ENCODE measurements at places on chromosomes 2 and 18.

DNA sequence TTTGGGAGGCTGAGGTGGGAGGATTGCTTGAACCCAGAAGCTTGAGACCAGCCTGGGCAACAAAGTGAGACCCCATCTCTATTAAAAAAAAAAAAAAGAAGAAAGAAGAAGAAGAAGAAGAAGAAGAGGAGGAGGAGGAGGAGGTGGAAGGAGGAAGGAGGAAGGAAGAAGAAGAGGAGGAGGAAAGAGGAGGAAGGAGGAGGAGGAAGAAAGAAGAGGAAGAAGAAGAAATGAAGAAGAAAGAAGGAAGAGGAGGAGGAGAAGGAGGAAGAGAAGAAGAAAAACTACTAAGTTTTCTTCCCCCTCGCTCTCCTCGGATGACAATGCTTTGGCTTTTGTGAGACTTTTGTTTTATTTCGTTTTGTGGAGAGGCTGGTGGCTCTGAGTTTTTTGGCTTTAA lies 30.1 kb upstream of the EFHD1 start:
- DNase-seq: no peak

DNA sequence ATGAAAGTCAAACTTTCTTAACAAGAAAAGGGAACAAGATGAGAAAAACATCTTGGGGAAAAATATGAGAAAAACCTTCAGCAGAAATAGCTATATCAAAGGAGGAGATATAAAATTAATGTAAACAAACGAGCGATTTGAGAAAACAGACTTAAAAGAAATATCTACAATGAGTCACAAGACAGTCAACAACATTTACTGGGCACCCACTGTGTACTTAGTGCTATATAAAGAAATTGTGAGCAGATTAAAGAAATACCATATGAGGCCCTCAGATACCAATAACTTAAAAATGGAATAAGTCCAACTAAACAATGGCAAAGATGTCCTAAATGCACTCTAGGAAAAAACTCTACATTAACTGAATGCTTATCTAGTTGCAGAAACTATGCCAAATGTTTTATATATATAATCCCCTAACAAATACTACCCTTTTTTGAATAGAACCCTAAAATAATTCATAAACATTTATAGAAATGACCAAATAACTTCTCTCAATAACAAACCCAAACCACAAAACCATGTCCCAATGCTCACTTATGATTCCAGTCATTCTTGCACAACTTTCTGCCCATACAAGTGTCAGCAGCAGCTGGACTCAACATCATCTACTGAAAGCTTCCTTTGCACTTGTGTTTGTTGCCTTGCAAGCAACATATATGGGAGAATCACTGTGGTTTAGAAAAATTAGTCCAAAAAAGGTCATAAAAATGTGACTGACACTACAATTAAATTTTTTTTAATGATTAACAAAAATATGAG lies 83.5 kb downstream of the COBLL1 start:
- no peak for DNase-seq

- no peak for DNase-seq
Observed at GRCh38 chr2:66105066-66105753, 329.7 kb upstream of the MEIS1 start.

GRCh38 chr2:2702385-2702784 lies 371.3 kb upstream of the MYT1L start:
- DNase-seq: no peak

DNA sequence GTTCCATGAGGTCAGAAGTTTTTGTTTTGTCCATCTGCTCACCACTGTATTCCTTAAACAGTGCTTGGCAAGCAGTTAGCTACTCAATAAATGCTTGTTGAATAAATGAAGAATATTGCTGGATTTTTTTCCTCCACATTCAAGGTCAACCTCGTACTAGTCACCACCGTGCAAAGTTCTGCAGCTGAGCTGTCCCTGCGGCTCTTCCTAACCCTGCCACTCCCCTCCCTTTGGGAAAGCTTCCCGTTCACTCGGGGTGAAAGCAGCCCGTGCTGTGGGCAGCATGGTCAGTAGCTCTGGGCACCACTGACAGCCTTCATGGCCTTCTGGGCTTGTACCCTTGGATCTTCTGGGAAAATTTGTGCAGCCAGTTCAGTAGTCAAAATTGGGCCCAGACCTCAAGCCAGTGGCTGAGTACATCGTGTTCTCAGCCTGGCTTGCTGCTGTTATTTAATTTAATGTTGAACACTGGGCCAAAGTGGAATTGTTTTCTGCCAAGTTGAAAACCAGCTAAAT lies 469.3 kb upstream of the RAB12 start:
- no peak for DNase-seq

DNA sequence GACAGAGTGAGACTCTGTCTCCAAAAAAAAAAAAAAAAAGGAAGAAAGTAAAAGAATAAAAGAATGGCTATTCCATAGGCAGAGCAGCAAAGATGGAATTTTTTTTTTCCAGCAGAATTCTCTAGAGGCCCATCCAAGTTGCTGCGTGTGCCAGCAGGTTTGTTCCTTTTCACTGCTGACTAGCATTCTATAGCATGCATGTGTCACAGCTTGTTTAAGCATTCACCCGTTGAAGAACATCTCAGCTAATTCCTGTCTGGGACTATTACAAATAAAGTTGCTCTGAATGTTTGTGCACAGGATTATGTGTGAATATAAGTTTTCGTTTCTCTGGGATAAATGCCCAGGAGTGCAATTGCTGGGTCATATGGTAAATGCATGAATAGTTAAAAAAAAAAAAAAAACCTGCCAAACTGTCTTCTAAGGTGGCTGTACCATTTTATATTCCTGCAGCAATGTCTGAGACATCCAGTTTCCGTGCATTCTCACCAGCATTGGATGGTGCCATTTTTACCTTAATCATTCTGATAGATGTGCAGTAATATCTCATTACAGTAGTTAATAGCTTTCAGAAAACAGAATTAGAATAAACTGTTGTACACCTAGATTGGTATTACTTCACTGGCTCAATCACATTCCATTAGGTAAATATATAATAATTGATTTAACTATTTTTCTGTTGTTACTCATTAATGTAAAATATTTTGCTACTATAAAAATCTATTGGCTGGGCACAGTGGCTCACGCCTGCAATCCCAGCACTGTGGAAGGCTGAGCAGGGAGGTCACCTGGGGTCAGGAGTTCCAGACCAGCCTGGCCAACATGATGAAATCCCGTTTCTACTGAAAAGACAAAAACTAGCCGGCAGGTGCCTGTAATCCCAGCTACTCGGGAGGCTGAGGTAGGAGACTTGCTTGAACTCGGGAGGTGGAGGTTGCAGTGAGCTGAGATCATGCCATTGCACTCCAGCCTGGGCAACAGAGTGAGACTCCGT lies 47.5 kb upstream of the ASAP2 start:
- DNase-seq: no peak

- no peak for DNase-seq
Observed at GRCh38 chr2:21288739-21289520, 165.2 kb downstream of the TDRD15 start.

- DNase-seq: no peak
Observed at GRCh38 chr18:24346254-24346653, 51.4 kb downstream of the OSBPL1A start.

DNA sequence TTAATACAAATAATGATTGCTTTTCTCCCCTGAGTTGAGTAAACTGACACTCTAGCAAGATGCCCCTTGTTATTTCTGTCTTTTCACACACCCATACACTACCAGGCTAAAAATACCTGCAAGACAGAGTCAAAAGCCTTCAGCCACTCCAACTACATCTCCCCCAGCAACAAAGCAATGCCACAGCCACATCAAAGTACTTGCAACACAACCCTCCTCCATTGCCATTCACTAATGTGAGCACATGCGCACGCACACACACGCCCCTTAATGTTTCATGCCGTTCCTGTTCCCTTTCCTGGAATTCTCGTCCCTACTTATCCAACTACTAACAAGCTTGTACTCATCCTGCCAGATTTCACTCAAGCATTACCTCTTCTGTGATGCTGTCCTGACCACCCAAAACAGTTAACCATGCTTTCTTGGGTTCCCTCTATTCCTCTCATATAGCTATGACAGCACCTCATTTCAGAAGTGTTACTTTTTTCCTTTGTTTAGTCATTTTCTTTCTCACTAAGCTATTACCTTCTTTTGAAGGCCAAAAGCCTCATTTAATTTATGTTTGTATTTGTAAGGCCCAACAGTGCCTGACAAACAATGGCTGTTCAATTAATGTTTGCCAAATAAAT lies 29.6 kb downstream of the SLC25A12 start:
- no peak for DNase-seq

GRCh38 chr2:117960231-117960630 lies 53.6 kb downstream of the CCDC93 start:
- DNase-seq: no peak

DNA sequence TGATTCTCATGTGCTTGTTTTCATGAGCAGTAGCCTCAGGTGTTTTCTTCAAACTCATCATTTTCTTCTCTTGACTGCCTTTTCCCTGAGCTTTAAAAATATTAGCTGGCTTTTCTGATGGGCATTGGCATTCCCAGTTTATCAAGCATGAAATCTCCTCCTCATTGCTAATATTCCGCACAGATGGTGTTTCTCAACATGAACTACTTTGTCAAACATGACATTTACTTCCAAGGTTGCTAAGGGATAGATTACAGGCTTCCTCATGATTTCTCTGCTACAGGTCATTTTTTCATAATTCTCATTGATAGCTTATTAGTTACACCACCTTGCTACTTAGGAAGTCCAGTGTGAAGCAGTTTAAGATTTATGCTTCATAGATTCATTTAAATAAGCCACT lies 1116.9 kb upstream of the CNTNAP5 start:
- no peak for DNase-seq

- no peak for DNase-seq
Observed at GRCh38 chr2:207394812-207395534, 134.8 kb upstream of the CREB1 start.

- no peak for DNase-seq
Observed at GRCh38 chr18:29309366-29309765, 1132.4 kb upstream of the CDH2 start.

DNA sequence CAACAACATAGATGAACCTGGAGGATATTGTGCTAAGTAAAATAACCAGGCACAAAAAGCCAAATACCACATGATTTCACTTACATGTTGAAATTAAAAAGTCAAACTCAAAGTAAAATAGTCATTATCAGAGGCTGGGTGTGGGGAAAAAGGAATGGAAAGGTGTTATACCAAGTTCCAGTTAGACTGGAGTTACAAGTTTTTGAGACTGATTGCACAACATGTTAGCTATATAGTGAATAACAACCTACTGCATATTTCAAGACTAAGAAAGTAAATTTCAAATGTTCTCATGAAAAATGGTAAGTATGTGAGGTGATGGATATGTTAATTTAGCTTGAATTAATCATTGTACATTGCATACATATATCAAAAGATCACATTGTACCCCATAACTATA lies 116.8 kb upstream of the HNMT start:
- DNase-seq: no peak

- no peak for DNase-seq
Observed at GRCh38 chr2:151357359-151357758, at the start of gene TNFAIP6. TNFAIP6 (plus strand) TSS chr2:151357592; CDS start chr2:151357667, 75 bp downstream.

GRCh38 chr2:226728996-226729395 lies 70.6 kb downstream of the IRS1 start:
- no peak for DNase-seq

GRCh38 chr2:172247203-172247602 lies 144.5 kb upstream of the DLX2 start:
- DNase-seq: no peak

DNA sequence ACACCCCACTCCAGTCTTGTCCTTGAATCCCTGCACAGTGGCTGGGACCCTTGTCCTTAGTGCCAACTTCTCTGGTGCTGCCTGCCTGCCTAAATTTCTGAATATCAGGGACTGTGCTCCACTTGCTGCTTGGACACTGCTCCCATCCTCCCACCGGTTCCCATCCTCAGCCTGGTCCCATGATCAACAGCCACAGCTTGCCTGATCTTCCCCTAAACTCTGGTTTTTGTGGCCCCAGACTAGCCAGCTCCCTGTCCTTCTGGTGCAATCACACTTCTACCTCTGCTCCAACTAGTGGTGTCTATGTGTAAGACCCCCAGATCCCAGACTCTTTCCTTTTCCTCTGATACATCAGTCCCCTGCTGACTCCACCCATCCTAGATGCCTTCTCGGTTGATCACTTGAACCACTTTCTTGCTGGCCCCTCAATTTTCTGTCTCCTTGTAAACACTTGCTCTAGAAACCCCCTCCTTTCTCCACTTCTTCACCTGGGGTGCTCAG lies 37.2 kb upstream of the POLE4 start:
- no peak for DNase-seq

DNA sequence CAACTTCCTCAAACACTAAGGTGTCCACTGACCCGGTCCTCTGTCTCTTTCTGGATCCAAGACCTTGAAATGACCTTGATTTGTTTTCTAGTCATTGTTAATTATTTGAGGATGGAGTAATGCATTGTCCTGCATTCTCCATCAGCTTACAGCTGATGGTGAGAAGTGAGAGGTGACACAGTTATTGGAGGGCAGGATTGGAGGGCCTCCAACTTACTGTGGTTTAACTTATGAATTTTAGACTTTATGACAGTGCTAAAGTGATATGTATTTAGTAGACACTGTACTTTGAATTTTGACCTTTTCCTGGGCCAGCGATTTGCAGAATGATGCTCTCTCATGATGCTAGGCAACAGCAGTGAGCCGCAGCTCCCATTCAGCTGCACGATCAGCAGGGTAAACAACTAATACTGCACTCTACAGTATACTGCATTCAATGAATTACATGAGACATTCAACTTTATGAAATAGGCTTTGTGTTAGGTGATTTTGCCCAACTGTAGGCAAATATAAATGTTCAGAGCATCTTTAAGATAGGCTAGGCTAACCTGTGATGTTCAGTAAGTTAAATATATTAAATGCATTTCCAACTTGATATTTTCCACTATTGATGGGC lies 200.0 kb upstream of the MEX3C start:
- no peak for DNase-seq

GRCh38 chr2:241225983-241226382 lies 37.5 kb downstream of the ANO7 start:
- DNase-seq: no peak

DNA sequence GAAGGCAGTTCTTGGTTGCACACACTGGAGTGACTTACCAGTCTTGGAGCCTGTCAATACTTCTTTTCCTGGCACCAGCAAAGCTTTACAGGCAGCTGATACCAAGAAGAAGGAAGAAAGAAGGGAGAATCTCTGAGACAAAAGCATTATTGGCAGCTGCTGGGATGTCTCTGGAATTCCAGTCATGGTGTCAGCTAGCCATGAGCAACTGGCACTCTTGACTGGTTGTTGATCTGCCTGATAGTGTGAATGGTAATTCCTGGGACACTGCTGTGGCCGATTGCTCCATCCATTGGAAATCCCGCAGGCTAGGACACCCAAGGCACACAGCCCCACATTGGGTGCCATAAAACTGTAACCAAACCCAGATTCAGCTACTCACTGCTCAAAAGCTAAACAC lies 17.8 kb upstream of the SPAG16 start:
- no peak for DNase-seq

DNA sequence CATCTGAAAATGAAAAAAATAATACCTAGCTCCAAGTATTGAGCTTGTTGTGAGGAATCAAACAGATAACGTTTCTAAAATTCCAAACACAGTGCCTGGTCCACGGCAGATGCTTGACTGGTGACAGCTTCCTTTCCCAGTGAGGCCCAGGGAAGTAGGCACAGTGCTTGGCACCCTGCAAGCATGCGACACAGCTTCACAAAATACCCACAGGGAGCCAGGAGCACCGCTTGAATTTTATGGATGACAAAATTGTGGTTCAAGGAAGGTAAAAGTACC lies 205.1 kb upstream of the TNP1 start:
- DNase-seq: no peak

- no peak for DNase-seq
Observed at GRCh38 chr2:12277241-12278034, 439.3 kb upstream of the TRIB2 start.

- DNase-seq: no peak
Observed at GRCh38 chr18:23752796-23753195, 63.5 kb downstream of the LAMA3 start.
